ENCODE measurements at places on chromosomes 1 and 21.

DNA sequence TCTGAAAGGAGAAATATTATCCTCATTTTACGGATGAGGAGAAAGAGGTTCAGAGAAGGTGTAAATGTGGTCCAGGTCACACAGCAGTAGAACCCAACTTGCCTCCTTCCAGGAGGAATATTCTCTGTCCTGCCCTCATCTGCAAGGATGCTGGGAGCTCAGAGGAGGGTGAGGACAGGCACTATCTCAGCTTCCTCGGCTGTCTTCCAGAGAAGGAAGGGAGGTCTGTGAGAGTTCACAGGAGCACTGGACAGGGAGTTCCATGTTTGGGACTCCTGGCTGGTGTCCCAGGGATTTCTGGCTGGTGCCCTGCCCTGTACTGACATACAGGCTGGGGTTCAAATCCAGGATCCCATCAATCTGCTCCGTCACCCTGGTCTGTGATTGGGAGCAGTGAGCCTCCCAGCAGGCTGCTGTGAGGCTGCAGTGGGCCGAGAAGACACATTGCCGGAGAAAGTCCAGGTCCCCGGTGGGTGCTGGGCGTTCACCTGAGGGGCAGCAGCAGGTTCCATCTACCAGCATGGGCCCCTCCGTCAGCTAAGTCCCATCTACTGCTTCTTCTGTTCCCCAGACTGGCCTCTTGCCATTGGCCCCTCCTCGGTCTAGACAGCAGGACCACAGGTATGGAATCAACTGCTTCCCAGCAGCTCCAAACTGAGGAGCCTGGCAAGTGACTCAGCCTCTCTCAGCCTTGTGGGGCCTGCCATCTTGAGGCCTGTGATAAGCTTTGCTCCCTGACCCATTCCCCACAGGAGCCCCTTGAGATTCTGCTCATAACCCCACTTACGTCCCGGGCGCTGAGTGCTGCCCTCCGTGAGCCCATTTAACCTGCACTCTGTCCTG lies 8.5 kb upstream of the BSND start:
- DNase-seq, result no peak

DNA sequence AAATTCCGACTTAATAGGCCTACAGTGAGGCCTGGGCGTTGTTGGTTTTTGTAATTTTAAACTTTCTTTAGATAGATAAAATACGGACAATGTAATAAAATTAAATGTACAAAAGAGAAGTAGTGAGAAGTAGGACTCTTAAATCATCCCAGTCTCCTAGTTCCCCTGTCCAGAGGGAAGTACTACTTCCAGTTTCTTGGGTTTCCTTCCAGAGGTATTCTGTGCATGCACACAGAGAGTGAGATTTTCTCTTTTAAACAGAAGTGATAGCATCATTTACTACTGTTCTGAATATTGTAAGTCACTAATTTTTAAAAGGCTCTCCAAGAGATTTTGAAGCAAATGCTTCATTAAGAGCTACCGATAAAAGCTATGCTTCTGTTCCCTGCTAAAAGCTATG lies 7.2 kb upstream of the FNBP1L start:
- DNase-seq, result no peak

DNA sequence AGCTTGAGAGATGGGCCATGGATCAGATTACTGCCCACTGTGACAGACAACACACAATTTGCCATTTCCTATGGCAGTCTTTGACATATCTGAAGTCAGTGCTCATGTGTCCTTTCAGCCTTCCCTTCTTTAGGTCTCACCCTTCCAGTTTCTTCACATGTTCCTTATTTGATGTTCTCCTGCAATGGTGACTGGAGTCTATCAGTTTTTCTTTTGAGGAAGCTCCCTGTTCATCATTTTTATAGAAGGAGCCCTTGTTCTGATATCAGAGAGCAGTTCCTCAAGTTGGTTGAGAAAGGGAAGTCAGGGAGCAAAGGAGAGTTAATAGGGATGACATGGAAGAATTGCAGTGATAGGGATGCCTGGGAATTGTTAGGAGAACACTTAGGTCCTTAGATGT lies 42.2 kb downstream of the DISC1 start:
- no peak for DNase-seq

GRCh38 chr21:38365521-38365920 lies 108.7 kb downstream of the KCNJ15 start:
- no peak for DNase-seq

DNA sequence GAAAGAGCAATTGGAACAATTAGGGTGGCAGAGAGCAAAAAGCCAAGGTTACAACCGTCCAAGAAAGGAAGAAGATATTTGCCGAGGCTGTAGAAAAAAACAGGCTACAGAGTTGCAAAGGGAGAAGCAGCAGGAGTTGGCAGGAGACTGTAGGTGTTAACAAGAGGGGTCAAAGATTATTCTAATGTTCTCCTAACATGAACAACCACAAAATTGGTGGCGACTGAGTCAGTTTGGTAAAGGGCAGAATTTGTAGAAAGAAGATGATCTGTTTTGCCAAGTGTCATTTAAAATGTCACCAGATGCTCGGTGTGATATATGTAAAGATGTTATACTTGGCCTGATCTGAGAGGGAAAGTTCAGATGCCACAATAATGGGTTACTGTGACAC lies 401 bp upstream of the PRUNE1 start:
- DNase-seq, result no peak

DNA sequence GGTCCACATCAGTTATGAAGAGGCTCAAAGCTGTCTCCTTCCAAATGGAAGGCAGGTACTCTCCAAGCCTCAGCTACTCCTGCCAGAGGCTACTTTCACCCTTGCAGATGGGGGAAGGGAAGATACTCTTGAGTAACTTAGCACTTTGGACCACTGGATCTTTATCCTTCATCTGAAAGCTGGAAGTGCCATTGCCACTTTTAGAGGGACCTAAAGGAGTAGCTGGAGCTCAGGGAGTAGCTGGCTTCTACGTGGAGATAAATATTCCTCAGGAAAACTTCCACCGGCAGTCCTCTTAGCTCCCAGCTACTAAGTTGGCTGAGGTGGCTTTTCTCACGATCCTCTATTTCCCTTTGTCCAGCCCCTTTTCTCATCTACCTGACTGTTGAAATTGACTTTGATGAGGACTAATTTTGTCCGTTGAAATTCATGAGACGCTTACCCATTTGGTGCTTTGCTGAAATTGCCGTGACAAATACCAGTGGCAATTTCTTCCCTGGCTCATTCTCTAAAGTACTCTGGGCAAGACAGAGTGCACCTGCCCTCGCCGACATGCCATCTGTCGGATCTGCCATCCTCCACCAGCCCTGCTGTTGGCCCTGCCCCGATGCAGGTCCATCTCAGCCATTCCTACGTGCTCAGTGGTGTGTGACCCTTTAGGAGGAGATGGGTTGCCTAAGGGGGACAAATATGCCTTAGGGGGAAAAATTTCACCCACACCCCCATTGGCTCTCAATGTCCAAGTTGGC lies 13.6 kb downstream of the IGSF21 start:
- no peak for DNase-seq

GRCh38 chr1:212044851-212045250 lies 9.3 kb downstream of the DTL start:
- no peak for DNase-seq

GRCh38 chr1:111745675-111746613 lies 6.7 kb upstream of the INKA2 start:
- no peak for DNase-seq

- DNase-seq, result no peak
These were observed 2.7 kb downstream of the SLC9A1 start for GRCh38 chr1:27152004-27152828.

DNA sequence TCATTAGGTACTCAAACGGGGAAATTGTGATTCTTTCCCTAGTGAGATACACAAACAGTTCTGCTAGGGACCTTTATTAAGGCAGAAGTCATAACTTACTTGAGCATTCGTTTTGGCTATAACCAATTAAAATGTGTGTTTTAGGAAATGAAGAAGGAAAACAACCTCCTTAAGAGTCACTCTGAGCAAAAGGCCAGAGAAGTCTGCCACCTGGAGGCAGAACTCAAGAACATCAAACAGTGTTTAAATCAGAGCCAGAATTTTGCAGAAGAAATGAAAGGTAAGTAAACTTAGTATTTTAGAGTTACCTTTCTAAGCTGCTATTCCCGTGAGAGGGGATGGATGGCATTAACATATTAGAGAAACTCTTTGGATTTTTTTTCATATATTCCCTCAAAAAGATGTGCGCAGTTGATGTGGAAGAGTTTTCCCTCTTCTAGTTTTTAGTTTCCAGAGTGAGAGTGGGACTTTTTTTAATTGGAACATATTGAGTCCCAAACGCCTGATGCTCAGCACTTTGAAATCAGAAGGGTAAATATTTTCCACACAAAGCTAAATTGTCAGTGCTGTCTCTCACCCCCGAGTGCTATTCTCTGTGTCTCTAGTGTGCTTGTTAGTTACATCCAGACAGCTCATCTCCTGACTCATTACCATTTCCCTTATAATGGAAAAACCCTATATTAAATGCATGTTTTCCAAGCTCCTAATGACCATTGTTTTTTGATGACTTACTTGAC lies 34.9 kb downstream of the CENPF start:
- peak; percentile 24 for DNase-seq

DNA sequence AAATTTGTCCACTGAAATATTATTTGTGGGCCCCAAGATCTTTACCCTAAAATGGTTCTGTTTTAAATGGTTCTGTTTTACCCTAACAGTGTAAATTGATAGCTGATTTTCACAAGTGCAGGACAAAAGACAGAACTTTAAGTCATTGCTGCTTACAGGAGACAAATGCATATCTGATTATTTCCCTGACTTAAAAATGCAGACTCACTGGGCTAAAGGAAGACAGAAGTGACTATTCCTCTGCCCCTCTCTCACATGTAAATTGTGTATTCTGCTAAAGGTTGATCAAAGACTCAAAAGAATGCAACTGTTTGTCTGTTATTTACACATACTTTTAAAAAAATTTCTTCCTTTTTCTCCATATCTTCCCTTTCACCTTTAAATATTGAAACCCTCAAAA lies 12.7 kb downstream of the FCRL5 start:
- DNase-seq, result no peak

- DNase-seq, result no peak
These were observed 60.9 kb upstream of the RUNX3 start for GRCh38 chr1:24990779-24991641.

DNA sequence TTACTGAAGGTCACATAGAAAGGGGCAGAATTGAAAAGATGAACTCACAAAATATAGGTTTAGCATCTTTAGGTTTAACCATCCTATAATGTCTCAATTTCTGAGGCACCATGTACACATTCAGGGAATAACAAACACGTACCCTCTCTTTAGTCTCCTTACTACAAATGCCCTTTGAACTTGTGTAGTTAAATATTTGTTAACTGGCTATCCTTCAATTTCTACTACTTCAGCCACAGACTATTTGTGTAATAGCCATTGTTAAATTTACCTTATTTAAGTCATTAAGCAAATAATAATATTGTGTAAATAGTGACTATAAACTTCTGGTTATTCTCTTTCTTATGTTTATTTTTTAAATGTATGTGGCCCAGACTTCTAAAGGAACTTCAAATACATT lies 600.5 kb downstream of the KCNT2 start:
- DNase-seq, result no peak

DNA sequence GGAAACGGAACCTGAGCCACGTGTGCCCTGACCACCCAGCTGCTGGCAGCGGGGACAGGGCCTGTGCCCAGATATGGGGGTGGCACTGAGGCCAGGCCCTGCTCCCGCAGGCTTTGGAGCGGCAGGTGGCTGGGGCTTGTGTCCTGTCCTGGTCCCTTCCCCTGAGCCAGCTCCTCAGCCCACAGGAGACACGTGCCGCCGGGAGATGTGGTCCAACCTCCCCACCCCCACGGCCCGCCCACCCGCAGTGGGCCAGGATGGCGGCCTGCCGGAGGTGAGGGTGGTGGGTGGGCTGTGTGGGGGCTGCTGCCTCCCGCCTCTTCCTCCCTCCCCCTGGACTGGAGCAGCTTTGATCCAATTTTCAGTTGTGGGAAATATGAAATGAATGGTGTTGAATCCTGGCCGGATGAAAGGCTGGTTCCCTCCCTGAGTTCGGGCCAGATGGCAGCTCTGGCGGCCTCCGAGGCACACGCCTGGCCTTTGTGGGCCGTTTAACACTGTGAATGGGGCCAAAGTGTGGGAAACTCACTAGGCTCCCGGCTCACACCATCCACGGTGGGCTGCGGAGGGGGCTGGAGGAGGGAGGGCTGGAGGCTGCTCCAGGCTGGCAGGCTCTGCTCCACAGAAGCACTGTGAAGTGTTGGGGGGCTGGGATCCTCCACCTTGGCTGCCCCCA lies 2.6 kb upstream of the HES5 start:
- no peak for DNase-seq

DNA sequence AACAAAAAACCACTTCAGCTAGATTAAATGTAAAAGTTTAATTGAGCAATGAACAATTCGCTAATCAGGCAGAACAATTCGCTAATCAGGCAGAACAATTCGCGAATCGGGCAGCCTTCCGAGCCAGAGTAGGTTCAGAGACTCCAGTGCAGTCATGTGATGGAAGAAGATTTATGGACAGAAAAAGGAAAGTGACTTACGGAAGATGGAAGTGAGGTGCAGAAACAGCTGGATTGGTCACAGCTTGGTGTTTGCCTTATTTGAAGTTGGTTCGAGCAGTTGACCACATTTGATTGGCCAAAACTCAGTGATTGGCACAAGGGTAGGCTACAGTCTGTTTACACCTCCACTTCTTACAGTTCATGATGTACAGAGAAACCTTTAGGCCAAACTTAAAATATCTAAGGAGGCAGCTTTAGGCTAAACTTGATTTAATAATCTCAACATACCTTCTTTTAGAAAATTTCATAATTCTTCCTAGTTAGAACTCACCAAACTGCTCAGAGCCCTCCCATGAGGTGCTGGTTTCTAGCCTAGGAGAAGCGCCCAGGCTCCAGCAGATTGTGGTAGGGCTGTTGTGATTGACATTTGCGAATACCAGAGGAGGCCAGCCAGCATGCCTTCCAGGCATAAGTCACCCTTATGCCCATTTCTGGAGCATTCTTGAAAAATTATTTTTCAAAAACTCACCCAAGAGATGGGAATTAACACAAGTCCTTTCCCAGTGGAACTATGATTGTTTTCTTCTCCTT lies 22.8 kb upstream of the KCNC4 start:
- DNase-seq, result no peak

DNA sequence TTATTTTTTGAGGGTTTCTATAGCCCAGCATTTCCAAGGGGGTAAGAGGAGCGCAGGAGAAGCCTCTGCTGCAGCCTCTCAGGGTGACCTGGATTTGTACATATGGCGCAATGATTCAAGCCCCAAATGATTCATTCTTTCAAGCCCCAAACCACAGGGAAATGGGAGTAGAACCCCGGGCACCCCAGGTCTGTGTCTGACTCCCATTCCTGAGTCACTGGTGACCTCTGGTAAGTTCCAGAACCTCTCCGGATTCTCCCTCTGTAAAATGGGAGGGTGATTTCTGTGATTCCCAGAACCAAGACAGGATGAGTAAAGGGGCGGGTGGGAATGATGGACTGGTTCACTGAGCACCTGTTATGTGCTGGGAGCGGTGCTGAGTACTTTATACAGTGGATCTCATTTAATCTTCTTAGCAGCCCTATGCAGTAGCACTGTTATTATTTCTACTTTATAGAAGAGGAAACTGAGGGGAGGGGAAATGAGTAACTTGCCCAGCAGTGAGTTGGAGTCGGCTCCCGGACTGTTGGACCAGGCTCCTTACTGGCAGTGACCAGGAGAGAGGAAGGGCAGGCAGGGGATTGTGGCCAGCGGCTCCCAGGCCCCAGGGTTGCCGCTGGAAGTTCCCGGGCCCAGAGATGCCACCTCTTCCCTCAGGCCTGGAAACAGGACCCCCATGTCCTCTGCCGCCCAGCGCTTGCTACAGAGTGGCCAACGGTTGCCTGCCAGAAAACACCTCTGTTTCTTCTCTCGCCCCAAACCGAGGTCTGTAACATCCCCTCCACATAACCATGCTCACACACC lies 20.3 kb upstream of the SLC26A9 start:
- DNase-seq, result peak; percentile 39
